CD8-positive, alpha-beta memory T cell (primary cell): ENCODE measurements at places on chromosomes 5 and 9.

DNA sequence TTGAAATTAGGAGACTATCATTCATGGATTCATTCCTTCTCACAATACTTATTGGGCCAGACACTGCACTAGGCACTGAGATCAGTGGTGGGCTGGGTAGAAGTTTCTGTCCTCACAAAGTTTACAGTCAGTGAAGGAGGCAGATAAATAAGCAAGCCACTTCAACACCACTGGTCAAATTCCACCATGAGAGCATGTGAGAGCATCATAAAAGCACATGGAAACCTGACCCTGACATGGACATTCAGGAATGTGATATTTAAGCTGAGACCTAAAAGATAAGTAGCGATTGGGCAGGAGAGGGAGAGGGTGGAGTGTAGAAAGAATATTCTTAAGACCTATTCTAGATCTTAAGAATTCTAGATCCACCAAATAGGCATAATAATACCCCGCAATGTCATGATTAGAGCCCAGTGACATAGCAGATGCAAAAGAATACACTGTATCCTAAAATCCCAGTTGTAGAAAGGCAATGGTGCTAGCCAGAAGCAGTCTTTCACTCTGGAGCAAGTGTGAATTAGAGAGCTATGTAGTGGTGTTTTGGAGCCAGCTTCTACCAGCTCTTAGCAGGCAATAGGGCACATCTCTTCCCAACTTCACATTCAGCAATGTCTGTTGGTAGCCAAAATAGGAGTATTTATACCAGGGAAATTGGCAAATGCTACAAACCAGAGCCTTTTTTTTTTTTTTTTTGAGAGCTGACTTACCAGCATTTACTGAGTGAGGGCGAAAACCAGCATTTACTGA lies 46.4 kb downstream of the SH3RF2 start:
- DNase-seq: no peak

DNA sequence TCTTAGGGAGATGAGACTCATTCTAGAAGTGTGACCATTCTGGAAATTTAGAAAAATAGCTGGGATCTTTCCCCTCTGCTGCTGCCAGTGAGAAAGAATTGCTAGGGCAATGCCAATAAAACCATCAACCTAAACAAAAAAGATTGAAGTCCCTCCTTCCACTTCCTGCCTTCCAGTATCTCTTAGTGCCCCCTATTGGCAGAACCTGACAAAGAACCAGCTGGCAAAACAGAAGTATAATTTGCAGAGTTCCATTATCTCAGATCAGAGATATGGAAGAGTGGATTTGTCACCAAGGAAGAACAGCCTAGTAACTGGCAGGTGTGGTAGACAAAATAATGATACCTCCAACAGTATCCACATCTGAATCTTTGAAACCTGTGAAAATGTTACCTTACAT lies 13.8 kb upstream of the PLCXD3 start:
- no peak for DNase-seq

- DNase-seq: no peak
These were observed 75.3 kb downstream of the HMGCR start for GRCh38 chr5:75412111-75412990.

DNA sequence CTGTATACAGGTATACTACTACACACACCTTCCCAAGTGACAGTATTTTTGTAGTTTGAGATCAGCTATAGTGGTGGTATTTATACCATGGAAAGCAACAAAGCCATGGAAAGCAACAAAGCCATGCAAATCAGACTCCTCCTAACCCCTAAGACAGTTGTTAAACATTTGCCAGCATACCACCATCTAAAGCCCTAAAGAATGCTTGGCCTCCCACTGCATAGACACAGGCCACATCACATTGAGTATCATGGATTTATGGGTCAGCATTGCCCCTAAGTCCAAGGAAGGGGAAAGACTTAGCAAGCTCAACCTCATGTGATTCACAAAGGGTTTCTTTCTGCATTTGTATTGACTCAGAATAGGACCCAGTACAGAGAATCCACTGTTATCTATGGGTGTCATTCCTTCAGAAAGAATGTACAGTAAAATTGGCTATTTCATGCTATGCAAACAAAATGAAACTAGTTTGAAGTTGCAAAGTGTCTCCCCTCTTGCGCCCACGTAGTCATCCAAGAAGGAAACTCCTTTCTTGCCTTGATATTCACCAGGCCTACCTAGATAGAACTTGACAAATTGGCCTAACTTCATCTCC lies 70.4 kb upstream of the IQGAP2 start:
- no peak for DNase-seq

DNA sequence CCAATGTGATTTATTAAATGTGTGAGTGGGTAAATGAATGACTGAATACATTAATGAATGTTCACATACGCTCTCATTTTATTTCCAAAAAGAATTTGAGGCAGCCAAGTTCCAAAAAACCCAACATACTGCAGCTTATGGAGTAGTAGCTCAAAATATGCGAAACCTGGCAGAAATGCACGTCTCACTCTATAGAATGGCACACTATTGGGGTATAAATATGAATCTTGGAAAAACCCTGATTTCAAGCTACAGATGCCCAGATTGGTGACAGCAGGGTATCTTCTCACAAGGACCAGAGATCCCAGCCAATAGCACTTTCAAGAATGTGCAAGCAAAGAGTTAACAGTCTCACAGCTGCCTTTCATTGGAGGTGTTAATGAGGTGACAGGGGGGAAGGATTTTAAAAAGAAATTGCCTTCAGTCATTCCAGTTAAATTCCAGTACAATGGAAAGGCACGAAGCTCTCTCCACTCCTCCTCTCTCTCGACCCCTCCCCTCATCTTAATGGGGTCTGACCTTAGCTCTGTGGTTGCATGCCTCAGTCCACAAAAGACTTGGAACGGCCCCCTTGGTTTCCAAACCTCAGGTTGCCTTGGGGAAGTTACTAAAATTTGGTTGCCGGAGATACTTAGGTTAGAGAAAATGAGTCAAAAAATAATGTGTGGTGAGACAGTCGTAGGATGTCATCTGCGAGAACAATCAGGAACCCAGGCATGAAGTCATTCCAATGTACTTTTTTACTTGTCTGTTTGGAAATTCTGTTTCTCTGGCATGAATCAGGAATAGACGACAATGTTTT lies 307.4 kb downstream of the NFIB start:
- no peak for DNase-seq

DNA sequence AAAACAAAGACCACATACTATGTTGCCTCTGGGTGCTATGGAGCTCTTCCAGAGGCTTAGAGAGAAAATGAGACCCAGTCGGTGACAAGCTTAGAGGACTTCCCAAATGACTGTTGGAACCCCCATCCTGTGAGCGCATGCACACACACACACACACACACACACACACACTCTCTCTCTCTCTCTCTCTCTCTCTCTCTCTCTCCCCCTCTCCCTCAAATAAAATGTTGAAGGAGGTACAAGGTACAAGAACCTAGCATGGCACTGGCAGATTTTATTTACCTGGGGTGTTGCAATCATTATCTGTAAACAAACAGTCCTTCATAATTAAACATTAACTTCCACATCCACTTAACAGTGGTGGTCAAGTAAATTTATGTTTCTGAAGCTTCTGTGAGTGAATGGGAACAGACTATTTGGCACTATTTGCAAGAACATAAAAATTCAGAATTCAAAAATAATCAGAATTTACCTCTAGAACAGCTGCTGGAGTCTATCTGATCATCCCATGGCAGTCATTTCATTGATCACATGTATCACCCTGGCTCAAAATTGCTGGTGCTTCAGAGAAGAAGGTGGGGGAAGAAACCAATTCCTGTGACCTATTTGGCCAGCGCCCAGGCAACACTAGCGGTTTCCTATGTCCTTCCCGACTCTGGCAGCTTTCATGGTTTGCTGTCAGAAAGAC lies 24.9 kb downstream of the TRPM3 start:
- no peak for DNase-seq

DNA sequence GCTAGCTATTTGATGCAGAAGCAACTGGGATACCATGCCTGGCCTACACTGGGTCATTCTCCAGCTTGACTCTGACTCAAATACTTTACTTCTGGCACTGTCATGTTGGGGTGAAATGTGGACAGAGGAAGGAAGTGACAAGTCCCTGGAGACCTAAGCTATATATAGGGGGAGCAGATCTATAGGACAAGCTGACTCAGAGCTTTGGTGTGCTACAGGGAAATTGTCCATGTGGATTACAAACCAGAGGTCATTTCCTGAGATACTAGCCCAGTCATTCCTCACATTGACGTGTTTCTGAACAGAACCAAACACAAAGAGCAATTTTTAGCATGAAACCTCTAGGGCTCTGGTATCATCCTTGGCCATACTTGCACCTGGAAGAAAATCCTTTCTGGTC lies 531.6 kb upstream of the CLINT1 start:
- no peak for DNase-seq

DNA sequence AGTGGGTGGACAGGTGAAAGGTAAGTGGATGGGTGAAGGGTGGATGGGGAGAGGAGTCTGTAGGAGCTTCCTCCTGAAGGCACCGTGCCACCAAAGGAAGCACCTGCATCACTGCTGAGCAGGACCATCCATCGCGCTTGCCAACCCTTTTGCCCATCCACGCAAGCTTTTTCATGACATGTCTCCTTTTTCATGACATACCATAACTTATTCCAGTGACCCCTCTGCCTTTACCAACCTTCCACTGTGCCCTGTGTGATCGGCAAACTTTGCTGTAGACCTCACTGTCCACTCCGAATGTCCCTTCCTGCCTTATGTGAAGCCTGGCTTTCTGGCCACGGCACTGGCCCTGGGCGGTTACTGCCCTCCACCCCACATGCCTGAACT lies 13.4 kb downstream of the FLT4 start:
- no peak for DNase-seq

- no peak for DNase-seq
These were observed 38.9 kb upstream of the TRAF1 start for GRCh38 chr9:120965344-120966012.

DNA sequence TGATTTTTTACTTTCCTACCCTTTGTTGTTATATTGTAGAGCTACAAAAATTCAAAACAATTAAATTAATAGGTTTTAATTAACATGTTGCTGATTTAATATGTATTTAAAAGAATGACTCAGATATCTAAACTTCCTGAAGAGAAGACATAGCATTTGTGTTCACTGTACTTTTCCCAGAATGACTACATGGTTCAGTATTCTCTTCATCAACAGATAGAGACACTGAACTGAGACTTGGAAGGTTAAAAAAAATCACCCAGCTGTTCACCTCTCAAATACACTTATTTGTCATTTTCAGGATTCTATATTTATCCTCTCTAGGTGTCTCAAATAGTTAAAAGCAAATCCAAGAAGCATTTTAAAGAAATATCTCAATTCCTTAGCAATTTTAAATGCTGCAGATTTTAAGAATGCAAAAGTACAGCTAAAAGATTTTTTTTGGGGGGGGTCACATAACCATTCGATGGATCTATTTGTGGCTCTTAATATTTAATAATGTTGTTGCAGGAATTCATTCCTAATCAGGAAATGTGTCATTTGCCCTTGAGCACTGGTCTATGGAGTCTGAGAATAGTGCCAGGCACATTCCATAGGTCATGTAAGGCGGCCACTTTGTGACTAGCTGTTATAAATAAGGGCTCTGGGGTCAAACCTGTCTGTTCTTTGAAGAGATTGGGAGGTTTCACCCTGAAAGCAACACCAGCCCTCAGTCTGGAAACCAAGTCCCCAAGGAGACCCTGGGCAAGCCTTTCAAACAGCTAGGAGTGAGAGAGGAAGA lies 463.1 kb downstream of the NR2F1-AS1 start:
- no peak for DNase-seq

DNA sequence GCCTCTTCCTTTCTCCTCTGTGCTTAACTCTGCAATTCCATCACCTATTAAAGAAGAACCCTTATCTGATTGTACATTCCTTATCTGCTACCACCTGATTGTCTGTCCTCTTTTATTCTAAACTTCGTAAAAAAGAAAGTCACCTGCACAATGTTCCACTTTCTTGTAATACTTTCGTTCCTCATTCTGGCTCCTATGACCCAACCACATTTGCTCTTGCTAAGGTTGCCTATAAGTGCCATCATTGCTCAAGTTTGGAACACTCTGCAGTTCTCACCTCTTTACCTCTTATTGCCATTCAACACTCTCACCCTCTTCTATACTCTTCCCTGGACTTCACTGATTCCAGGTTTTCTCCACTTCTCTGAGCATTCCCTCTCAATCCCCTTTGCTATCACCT lies 10.1 kb downstream of the TAF1L start:
- no peak for DNase-seq

DNA sequence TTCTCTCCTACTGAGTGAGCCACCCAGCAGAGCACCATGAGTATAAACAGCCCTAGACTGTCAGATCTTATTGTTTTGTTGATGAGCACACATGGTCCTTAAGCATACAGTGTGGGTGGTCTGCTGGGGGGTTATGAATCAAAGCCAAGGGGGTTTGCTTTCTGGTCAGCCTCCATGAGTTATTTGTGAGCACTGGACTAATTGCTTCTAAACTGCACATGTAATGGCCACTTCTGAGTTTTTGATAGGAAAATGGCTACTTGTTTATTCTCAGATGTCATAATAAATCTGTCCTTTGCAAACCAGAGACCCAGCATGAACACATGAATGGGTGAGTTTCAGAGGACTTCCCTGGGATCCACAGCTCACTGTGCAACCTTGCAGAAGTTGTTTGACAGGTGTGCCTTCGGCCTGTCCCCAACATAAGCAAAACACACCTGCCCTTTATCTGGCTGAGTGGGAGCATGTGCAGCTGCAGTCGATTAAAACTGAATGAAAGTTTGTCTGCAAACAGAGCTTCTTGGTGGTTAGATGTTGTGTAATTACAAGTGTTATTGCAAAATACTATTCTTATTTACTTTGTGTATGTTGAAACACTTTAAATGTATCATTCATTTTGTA lies 35.9 kb downstream of the MAMDC2 start:
- no peak for DNase-seq

DNA sequence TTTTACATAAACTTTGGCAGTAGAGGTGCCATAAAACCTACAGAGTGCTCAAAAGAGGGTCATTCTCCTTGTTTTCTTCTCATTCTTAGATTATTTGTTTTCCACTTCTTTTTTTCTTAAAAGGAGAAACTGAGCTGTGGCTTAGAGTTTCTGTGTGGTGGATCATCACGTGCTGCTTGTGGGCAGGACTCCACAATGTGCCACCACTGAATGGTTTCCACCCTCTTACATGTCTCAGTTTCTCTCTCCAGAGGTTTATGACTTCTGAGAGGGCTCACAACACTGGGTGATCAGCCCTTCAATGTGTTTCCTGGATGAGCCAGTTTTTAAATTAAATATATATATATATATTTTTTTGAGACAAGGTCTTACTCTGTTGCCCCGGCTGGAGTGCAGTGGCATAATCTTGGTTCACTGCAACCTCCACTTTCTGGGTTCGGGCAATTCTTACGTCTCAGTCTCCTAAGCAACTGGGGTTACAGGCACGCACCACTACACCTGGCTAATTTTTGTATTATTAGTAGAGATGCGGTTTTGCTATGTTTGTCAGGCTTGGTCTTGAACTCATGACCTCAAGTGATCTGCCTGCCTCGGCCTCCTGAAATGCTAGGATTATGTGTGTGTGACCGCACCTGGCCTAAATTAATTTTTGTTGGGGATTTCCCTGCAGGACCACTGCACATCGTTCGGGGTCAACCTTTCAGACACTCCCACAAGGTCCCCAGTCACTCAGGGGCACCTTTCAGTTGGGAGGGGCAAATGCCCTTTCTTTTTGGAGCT lies 3.1 kb upstream of the UNC13B start:
- DNase-seq: no peak
